ENCODE measurements at places on chromosomes 1 and 21.

- DNase-seq, result no peak
Measured at GRCh38 chr1:162475089-162475488, 22.5 kb upstream of the UHMK1 start.

DNA sequence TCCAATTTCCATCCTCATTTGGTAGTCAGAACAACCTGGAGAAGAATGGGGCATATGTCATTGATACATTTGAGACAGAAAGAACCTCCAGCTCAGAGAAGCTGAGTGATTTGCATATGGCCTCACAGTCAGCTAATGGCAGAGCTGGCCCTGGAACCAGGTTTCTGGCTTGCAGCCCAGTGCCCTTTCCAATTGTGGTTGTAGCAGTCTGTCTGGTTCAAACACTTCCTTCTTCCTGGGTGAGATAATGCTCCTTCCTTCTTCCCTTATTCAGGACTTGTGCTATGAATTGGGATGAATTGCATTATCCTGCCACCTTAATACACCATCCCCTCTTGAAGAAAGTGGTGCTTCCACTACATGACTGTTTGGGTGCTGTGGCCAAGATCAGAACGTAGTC is 24.2 kb downstream of the SLC5A9 start:
- DNase-seq, result no peak

DNA sequence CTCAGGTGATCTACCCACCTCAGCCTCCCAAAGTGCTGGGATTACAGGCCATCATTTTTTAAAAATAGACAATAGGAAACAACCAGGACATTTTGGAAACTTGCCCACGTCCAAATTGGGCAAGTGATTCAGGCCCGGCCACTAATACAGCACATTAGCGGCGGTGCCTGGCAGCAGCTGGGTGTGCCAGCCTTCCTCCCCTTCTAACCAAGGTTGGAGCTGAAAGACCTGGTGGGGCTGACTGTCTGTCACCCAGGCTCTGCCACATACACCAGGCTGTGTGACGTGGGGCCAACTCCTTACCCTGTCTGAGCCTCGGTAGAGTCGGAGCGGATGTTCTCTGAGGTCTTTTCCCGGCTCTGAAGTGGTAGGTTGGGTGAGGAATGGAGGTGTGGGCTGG is 29.6 kb upstream of the TMEM51 start:
- DNase-seq, result no peak

DNA sequence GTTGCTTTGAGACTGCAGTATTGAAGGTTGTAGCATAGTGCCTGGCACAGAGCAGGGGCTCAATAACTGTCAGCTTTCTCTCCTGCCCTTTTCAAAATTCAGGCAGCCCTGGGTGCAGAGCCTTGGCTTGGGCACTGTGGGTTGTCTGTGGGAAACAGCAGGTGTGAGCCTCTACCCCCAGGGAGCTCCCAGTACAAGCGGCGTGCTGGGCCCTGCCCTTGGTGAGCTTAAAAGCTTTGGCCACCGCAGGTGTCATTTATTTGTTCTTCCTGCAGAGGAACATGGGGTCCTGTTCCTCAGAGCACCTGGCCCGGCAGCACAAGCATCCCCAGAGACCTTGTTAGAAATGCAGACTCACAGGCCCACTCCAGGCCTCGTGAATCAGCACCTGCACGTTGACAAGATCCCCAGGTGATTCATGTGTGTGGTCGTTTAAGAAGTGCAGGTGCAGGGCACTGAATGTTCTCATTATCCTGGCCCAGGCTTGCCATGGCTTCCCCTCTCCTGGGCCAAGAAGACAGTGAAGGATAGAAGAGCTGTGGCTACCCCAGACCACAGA is 29.9 kb upstream of the IGSF21 start:
- no peak for DNase-seq

DNA sequence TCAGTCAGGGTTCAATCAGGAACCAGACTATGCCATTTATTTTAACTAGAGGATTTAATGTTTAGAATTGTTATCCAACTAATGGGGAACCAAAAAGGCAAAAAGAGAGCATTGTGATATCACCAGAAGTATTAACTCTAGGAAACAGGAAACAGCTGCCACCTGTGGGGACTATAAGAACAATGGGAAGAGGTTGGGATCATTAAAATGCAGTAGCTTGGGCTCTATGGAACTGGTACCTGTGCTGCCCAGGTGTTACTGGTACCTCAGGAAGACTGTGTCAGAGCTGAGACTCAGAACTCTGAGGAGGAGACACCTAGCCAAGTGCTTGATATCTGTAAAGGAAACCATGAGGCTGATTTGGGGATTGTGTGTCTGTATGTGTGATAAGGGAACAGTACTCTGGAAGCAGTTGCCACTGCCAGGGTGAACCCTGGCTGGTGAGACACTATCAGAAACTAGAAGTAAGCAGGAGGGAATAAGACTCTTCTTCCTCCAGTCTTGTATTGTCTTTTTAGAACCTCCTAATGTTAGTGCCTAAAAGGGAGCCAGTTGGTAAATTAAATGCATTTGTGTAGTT is 49.4 kb downstream of the MAN1A2 start:
- DNase-seq, result no peak

GRCh38 chr1:53288002-53288789 is 39.7 kb downstream of the LRP8 start:
- no peak for DNase-seq

GRCh38 chr21:39441502-39442475 is 3.8 kb downstream of the LCA5L start:
- DNase-seq, result peak; percentile 50

DNA sequence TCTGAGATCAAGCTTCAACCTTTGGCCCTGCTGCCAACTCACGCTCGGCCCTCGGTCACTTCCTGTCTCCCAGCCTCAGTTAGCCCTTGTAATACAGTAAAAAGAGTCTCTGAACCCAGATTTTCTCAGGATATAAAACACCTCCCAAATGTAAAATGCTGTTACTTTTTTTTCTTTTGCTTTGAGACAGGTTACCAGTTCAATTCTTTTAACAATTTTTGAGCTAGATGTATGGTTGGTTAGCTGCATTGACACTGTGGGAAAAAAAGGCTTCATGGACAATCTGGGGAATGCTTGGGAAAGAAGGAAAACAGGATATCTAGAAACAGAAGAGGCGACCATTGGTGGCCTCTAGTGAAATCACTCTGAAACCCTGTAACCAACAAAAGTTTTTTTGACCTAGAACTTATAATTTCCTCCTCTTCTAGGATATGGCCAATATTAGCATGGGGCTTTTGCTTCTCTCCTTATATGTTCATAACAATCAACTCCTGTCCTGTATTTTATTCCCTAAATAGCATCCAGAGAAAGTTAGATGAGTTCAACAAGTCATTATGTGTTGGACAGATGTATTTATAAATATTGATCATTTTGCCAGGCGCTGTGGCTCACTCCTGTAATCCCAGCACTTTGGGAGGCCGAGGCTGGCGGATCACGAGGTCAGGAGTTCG is 1.3 kb downstream of the CMPK1 start:
- DNase-seq, result no peak

DNA sequence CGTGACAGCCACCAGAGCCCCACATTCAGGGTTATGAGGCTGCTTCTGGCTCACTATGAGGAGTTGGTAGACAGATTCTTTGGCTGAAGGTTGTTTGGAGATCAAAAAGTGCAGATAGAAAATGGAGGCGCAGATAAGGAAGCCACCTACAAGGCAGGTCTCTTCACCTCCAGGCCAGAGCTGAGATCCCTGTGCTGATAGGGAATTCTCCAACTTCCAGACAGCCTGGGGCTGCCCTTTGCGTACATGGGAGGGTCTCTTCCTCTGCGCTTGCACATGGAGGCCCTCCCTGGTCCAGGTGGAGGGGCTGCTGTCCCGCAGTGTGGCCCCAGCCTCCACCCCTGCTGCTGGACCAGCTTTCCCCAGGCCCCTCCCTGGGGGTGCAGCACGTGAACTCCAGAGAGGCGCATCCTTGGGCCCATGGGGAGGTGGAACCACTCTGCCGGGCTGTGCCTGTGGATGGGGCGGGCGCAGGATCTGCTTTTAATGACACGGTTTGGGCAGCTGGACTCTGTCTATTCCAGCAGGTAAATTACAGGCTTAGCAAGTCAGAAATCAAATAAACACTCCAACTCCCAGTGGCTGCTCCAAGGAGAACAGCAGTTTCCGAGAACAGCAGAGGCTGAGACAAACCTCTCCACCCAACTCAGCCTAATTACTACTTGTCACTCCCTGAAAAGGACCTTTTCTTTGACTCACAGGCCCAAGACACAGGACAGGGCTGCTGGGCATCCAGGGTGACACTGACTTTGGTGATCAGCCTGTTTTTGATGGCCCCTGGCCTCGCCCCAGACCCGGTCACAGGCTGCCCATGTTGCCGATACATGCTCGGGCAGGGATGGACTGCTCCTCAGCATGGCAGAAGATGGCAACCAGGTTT is 12.4 kb downstream of the OXCT2 start:
- DNase-seq, result no peak

DNA sequence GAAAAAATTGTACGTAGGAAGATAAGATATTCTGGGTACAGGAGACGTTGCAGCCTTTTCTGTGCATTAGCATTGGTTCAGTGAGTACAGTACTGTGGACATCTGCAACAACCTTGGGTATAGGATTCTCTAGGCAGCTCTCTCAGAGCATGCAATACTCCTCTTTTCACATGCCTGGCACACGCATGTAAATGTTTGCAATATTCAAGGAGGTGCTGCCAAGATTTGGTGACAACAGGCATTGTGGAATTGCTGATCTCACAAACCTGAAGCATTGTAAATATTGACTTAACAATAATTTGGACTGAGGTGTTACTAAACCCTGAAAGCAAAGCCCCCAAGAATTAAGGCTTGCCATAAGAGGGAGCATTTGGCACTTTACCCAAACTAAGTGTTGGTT is 126.8 kb downstream of the GRIK1 start:
- no peak for DNase-seq

DNA sequence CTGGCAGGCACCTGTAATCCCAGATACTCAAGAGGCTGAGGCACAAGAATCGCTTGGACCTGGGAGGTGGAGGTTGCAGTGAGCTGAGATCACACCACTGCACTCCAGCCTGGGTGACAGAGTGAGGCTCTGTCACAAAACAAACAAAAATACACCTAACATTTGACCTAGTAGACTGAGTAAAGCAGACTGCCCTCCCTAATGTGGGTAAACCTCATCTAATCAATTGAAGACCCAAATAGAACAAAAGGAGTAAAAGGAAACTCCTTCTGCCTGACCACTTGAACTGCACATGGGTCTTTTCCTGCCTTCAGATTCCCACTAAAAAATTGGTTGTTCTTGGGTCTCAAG is 19.0 kb upstream of the RBM15 start:
- DNase-seq, result no peak

GRCh38 chr1:155295183-155295941 is 5.9 kb downstream of the PKLR start:
- no peak for DNase-seq

DNA sequence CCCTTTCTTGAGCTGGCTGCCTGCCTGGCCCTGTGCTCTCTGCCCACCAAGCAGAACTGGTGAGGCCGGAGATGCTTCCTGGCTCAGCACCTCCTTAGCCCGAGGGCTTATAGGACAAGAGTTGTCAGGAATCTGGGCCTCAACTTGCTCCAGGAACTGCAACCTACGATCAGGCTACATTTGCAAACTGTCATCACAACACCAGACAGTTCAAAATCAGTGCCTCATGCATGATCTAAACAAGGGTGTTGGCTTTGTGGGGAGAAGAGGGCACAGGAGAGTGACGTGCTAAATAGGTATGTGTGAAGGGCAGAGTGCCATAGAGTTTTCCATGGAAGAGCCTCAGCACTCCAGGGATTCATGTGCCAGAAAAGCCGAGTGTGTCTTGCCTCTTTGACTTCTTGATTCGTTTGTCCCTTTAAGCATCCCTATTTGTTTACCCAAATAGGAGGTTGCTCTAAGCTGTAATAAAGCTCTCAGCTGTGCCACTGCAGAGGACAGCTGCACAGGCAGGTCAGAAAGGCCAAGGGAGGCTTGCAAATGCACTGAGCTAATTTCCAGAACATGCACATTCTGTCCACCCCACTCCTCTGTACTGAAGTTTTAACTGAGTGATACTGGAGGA is 30.2 kb upstream of the NEK2 start:
- DNase-seq, result no peak

- DNase-seq, result no peak
Measured at GRCh38 chr1:85573322-85573721, 7.2 kb upstream of the CCN1 start.

GRCh38 chr21:33817663-33818451 is 97.7 kb downstream of the ATP5PO start:
- no peak for DNase-seq

DNA sequence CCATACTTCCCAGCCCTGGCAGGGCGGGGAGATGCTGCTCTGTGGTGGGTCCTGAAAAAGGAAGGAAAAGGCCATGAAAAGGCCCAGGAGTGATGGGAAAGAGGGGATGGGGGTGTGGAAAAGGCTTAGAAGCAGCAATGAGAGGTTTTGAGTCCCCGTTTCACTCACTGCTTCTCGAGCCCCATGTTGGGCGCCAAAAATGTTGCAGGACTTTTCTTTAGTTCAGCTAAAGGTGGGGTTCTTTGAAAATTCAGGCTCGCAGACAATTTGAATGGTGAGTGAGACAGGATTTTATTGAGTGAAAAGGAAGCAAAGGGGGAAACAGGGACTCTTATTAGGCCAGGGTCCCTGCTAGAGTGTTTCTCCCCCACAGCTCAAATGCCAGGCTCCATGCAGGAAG is 93.1 kb downstream of the MRPS6 start:
- no peak for DNase-seq

DNA sequence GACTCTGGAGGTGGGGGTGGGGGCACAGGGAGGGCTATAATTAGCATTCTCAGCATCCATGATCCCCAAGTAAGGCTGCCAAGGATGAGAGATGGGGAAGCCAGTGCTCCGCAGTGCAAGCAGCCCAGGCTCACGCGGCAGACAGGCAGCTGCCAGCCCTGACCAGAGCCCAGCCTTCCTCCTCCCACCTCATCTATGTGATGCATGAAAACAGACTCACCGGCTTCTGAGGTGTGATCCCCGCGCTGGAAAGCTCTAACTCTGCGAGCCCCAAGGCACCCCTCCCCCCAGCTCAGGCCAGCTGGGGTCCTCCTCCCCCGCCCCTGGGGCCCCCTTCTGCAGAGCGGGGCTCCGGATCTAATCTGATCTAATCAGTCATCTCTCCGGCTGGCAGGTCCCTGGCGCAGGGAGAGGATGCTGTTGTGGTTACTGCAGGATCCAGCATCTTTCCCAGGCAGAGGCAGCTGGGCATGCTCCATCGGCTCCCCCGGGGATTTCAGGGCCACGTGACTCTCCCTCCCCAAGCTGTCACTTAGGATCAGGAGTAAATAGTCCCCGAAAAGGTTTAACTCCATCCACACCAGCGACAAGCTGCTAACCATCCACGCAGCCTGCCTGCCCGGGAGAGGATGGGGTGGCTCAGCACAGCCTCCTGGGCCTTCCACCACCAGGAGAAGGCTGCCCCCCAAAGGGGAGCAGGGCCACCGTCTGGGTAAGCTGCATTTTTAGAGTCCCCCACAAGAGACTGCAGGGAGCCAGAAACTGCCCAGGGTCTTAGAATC is at the start of gene PLEKHA6:
PLEKHA6 (minus strand) TSS at position 456 of the 782 bp plus-strand sequence. CDS start 86,202 bp downstream, outside the sequence.
- no peak for DNase-seq

Data from germinal center (tissue), 1 donor.